SW480 (cell line): ENCODE measurements at places on chromosomes 1 and 21.

DNA sequence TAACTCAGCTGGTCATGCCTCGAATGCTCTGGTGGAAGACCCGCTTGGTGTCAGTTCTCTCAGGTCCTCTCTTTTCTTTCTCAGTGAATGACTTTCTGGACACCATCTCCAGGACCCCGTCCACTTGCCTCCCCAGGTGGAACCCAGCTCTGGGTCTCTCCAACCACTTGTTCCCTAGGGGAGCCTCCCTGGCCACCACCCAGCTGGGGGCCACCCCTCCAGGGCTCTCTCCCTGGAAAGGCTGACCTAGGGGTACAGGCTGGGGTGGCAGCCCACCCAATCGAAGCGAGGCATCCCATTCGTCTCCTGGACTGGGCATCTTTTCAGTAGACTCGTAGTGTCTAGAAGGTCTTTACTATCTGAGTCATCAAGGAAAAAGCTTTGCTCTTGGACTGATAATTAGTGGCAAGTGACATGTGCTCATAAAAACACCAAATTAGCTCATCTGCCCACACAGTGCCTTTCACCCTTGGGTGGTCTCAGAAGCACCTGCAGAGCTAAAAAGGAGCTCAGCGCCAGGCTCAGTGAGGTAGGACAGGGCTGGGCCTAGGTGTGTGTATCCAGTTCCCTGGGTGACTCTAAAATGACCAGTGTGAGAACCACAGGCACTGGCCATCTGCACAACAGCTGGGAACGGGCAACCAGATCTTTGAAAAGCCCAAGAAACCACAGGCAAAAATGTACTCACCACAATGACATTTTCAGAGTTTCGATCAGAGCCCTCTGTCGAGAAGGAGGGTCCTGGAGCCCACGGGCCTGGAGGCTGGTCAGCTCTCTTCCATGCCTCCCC is 2.4 kb upstream of the PDXK start:
- DNase-seq: peak; percentile 44

DNA sequence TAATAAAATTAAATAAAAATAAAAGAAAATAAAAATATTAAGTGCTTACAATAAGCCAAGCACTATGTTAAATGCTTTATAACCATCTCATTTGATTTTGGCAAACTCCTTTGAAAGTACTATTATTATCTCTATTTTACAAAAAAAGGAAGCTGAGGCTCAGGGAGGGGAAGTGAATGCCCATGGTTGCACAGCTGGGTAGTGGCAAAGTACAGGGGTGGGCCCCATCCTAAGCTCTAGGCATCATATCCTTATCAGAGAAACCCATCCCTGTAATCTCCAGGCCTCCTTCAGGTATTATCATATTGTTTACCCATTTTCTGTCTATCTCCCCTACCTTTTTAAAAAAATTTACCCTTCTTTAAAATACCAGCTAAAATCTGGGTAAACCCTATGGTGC is 2.3 kb upstream of the MED18 start:
- DNase-seq: no peak

DNA sequence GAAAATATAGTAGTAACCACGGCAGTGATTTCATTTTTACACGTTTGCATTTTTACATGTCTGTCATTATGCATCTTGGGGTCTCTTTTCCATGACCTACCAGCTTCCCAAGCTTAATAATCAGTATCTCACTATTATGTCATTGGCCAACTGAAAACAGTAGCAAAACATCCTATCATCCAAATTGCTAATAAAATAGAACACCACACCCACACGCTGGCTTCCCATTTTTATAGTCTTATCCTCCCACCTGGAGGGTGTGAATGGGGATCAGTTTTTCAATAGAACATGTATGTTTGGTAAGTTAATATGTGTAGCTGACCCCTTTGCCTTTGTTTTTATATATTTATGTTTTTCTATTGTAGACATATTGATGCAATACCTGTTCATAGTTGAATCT is 11.8 kb downstream of the TFF3 start:
- DNase-seq: no peak

DNA sequence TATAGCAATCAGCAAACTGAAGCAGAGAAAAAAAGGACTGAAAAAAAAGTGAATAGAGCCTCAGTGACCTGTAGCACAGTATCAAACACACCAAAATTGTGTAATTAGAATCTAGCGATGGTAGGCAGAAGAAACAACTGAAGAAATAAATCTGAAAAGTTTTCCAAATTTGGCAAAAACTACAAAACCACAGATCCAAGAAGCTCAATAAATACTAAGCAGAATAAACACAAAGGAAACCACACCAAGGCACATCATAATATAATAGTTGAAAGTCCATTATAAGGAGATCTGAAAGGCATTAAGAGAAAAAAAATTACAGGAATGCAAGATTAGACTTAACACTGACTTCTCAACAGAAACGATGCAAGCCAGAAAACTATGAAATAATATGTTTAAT is 7.1 kb upstream of the IL12RB2 start:
- DNase-seq: no peak

DNA sequence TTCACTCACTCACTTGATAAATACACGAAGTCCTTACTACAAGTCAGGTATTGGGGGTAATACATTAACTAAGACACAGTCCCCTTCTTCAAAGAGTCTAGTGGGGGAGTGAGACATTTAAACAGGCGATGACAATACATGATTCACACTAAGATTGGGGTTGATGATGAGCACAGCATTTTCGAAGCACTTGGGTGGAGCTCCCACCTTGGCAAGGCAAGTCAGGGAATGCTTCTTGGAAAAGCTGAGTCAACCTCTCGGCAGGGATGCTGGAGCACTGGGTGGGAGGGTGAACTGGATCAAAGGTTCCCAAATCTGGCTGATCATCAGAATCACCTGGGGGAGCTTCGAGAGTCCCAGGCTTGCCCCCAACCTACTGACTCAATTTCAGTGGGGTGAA is 57.9 kb upstream of the ENAH start:
- DNase-seq: peak; percentile 16

GRCh38 chr21:35868005-35868868 is 192.1 kb downstream of the SETD4 start:
- DNase-seq: no peak

GRCh38 chr1:54403808-54404261 is 2.4 kb downstream of the SSBP3 start:
- no peak for DNase-seq

- DNase-seq: peak; percentile 17
These were observed 121.8 kb downstream of the EPHB2 start for GRCh38 chr1:22832414-22832786.

DNA sequence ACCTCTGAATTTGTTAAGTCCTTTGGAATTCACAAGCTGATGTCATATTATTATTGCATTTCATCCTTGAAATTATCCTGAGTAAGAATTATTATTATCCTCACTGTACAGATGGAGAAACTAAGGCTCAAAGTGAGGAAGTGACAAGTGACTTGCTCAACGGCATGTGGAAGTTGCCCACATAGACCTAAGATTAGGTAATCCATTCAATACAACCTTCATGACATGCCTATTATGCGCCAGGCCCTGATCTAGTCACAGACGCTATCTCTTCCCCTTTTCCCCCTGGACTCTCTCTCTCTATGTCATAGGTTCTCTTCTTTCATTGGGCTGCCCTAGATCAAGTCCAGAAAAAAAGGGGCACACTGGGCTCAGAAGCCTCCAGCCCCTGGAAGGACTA is 84.9 kb upstream of the KCNK2 start:
- no peak for DNase-seq

DNA sequence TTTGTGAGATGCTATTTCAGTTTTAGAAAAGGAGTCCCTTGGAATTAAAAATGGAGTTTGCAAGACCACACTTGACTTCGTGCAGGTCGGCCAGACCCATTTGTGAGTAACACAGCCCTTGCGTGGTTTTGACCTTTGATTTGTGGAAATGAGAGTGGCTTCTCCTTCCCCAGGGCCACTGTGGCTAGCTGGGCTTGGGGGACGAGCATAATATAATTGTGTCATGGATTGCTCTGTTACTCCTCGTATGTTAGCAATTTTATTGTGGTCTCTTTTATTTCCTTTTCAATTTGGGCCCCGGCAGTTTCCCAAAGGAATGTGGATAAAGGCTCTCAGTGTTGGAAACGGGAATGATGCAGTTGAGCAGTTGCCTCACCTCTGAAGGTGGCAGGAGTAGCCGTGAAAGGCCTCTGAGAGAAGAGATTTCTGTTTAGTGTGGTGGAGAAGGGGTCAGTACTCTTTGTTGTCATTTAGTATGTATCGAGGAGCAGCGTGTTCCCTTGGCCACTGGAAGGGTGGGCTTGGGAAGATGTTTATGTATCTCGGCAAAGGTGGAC is 194.6 kb downstream of the PBX1 start:
- no peak for DNase-seq

GRCh38 chr1:85078903-85079302 is 30.6 kb upstream of the MCOLN3 start:
- DNase-seq: peak; percentile 23
